Keratinocyte (primary cell): ENCODE measurements at places on chromosomes 3 and 15.

DNA sequence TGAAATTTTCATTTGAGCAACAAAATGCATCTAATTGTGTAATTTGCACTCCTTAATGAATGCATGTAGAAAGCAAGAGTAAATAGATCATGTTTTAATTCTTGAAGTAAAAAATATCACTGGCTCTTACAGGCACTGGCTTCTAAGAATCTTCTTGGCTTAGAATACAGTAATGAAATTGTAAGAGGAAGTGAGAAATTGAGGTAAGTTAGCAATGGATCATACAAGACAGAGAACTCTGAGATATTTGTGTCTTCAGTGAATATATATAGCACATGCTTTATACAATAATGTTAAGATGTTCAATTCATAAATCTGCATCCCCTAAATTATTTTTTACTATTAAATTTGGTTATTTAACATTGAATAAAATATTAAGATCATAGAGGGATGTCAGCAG is 465.0 kb downstream of the CNTN3 start:
- DNase-seq: no peak

- no peak for DNase-seq
Measured at GRCh38 chr3:184500344-184500923, 61.2 kb upstream of the EPHB3 start.

GRCh38 chr3:11381141-11381540 is 108.9 kb downstream of the ATG7 start:
- DNase-seq: no peak

DNA sequence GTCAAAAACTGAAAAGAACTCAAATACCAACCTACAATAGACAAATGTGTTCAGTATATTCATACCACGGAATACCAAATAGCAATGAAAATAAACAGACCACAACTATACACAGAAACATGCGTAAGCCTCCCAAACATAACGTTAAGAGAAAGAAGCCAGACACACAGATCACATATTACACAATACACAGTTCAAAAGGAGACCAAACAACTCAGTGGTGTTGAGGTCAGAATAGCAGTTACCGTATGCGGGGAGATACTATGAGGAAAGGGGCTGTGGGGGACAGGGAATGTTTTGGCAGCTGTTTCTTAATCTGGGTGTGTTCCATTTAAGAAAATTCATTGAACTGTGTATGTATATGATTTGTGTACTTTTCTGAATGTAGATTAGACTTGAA is 6.6 kb downstream of the OSBPL10 start:
- no peak for DNase-seq

DNA sequence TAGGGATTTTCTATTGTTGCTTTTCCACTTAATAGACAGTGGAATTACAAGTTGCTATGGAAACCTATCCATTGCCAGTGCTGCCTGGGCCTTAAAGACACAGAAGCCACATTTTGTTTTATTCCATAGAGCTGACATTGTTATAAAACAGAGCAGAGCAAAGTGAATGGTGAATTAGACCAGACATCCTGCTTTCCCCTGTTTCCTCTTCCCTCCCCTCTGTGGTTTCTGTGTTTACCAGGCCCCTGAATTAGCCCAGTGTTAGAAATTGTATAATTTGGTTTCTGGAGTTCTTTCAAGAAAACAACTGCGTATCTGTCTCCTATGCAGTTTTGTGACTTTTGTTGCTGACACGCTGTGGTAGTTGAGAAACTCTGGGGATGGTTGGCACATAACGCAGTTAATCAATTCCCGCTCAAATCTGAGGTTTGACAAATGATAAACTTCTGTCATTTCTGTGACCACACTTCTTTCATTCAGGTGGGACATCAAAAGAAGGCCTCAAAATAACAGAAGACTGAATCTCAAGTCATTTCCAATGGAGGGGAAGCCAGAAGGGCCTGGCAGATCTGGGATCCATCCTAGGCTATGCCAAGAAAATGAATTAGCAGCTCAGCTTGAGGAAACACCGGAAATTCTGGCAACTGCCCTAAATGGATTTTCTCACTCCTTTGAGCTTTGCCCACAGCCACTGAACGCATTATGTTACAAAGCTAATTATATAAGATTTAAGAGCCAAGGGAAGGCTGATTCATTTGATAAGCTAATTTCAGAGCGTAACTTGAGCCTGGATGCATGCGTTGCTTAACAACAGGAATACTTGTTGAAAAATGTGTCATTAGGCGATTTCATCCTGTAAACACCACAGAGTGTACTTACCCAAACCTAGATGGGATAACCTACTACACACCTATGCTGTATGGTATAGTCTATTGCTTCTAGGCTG is 46.9 kb downstream of the NR1D2 start:
- DNase-seq: no peak

GRCh38 chr3:25556447-25556846 is 108.3 kb downstream of the TOP2B start:
- DNase-seq: no peak
